Left hindlimb (tissue), 1 donor: ENCODE measurements at places on chromosomes 12 and 14.

DNA sequence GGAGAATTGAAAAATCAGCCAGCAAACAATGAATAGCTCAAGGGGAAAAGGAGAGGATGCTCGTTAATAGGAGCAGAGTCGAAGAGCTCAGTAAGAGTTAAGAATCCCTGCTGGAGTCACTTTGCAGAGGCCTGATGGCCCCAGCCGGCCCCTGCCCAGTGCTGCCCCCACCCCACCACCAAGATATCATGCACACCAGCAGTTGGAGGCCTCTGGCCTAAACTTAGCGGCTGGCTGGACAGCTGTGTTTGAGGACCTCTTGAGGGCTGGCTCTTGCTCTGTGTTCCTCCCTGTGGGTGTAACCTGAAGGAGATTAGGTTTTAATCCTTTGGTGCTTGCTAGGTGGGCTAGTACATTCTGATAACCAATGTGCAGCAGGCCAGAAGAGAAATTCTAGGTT is 142.0 kb downstream of the PLXNC1 start:
- DNase-seq = no peak

GRCh38 chr12:117742721-117743120 is 226.1 kb downstream of the KSR2 start:
- no peak for DNase-seq

DNA sequence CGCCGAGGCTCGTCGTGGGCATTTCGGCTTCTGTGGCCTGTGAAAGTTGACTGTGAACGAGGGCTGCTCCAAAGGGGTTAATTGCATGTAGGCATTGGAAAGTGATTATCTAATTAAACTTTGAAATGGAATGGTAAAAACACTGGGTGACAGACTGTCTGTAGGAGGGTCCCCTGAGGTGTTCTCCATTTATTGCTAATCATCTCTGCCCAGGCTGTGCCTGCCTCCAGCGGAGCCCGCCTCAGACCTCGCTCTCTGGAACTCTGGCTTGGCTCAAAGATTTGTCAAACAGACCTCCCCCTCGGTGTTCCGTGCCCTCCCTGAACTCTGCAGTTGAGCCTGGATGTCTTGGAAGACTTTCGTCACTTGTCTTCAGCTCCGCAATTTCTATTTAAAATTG is 50.2 kb upstream of the VRK1 start:
- no peak for DNase-seq

DNA sequence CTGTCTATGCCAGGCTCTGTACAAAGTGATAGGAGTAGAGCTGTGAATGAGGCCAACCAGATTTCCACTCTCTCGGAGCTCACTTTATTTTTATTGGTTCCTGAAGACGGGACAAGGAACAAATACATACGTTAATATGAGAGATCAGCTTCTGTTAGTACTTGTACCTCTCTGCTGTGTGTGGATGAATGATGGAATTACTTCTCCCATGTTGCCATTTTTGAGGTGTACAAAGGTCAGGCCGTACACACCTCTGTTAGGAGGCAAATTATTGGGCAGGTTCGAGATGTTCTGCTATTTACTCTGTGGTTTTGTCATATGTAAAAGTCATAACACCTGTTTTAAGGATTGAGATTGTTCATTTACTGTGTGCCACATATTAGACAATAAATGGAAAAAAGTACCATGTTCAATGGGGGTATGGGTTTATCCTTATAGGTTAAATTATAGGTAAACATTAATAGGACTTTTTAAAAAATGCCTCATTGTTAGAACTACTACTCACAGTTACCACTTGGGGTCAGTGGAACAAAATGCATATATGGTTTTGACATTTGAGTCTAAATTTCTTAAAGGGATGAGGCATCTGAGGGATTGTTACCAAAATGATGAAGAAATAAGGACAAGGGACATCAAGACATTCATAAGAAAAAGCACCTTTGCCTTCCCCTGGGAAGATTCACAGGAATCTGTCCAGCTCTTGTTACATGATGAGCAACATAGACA is 26.9 kb downstream of the WBP11 start:
- DNase-seq = no peak

DNA sequence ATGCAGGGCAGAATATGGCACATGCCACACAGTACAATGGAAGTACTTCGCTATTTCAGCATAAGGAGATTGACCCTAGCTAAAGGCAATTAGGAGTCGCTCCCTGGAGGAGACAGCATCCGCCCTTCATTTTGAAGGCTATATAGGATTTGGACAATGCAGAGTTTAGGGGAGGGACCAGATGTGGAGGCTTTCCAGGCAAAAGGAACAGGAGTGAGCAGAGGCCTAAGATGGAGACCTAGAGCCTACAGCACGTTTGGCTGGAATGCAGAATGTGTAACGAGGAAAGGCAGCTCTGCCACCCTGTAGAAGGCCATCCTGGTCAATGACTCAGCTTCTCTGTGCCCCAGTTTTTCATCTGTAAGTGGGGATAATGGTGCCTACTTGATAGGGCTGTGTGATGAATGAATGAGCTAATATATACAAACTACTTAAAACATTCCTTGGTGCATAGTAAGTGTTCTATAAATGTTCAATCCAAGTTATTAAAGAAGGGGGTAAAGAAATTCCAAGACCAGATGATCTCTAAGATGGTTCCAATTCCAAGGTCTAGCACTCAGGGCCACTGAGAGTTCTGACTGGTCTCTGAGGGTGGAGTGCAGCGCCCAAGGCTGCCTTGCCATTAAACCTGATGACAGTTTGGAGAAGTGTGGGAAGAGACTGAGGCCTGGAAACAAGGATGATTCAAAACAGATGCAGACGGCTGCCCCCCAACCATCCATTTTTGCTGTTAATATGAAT is 54.3 kb upstream of the FRMD6 start:
- DNase-seq = peak; percentile 68

- peak; percentile 36 for DNase-seq
These were observed 20.5 kb downstream of the SARNP start for GRCh38 chr12:55797068-55797467.

DNA sequence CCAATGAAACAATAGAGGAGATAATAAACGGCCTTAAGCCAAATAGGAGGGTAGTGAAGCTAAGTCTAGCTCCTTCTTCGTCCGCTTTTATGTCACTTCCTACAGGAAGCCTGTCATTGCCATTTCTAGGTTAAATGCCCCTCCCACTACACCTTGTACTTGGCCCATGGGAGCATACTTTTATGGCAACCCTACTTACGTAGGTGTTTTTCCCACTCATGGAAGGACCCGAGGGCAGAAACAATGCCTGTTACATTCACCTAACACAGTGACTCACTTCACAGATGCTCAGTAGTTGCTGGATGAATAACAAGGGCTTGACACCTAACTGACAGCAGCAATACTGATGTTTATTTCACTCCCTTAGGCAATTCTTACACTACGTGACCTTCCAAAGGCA is 44.5 kb downstream of the ALKBH1 start:
- DNase-seq = no peak

DNA sequence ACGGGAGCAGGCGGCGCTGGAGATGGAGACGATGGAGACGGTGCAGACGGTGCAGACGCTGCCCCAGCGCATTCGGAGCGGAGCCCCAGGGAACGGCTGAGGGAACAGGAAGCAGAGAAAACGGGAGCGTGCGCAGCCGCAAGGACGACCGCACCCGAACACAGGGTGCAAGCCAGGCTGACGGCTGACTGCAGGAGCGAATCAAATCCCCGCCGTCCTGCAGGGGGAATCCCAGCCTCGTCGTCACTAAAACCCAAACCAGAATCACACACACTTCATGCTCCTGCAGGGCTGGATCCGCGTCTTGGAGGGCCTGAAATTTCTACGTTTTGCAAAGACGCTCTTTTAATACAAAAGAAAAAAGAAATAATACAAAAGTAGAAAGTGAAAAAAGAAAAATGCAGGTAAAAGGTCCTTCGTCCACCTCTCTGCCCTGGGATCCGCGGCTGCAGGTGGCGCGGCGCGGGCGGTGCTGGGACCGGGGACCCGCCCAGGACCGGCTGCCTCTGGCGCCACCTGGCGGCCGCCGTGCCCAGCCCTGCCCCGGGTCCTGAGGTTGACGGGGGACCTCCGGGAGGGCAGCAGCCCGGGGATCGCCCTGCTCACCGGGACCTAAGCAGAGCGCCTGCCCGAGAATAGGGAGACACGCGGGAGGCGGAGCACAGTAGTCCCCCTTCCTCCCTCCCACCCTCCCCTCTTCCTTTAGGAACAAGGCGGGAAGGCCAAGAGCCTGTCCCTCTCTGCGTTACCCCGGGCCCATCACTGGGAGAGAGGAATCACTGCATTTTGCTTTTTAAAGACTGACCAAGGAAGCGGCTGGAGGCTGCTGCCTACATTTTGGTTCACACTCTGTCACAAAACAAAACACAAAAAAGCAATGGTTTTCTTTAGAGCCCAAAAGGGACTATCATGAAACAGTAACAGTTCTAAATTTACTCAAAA is 20.1 kb downstream of the STX2 start:
- DNase-seq = peak; percentile 63

DNA sequence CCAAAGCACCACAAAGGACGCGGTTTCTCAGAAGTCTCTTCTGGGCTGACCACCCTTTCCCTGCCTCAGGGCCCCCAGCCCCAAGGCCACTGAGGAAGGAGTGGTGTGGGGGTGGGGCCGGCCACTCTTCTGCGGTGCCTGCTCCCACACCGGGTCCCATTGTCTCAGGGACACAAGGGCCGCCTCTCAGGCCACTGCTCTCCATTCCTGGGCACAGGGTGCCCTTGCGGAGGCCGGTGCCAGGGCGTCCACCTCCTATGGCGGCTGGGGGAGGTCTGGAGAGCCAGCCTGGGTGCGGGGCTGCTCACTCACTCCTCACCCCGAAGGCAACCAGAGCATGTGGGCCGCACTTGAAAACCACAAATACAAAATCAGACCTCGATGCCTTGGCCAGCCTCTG is 44.1 kb downstream of the PRIMA1 start:
- DNase-seq = no peak

- DNase-seq = no peak
These were observed 156.3 kb downstream of the DPF3 start for GRCh38 chr14:72737560-72737943.

DNA sequence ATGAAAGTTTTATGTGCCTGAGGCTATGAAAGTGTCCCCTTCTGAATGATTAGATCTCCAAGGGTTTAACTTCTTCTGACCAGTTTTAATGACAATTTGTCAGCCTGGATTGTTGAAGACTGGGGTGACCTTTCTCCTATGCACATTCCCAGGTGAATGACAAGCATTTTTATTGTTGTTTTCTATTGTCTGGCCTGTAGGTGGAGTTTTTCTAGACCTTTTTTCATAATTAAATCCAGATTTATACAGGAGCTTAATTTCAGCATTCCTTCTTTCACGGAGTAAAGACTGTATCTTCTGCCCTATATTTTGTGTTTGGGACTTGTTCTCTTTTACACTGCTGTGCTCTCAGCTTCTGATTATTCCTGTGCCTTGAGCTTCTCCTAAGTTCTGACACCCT is 125.0 kb upstream of the FAR2 start:
- DNase-seq = no peak

DNA sequence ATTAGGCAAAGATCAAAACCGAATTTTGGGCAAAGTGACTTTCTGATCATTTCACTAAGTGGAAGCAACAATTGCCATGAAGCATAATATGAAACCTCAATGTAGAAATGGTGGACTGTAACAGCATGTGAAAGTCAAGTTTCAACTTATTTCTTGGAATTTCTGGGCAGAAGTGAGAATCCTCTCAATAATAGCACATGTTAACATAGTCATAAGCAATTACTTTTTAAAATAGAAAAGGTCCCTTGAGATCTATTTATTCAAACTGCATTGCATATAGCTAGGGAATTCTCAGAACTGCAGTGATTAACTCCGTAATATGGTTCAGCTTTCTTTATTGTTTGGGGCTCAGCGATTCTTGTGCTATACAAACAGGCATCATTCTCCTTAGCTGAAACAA is 136.7 kb upstream of the ATP2B1 start:
- no peak for DNase-seq

DNA sequence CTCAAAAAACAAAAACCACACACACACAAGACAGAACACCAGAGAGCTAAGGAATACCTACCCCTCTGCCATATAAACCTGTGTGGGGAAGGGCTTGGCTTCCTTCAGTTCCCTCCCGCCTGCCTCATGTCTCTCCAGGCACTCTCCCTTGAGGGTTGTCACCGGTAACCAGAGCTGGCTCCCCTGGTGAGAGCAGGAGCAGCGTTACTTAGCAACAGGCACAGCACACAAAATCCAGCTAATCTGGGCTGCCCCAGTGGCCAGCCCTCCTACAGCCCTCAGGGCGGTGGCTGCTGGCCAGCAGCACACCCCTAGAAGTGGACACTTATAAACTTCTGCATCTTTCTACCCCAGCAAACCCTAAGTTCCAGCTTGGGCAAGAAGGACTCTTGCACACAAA is 21.6 kb upstream of the NR4A1 start:
- no peak for DNase-seq
